ENCODE measurements at places on chromosomes 4 and X.

- no peak for DNase-seq
Observed at GRCh38 chr4:158821228-158821971, 52.6 kb downstream of the FNIP2 start.

- no peak for DNase-seq
Observed at GRCh38 chrX:36978886-36979285, 29.3 kb upstream of the FAM47C start.

DNA sequence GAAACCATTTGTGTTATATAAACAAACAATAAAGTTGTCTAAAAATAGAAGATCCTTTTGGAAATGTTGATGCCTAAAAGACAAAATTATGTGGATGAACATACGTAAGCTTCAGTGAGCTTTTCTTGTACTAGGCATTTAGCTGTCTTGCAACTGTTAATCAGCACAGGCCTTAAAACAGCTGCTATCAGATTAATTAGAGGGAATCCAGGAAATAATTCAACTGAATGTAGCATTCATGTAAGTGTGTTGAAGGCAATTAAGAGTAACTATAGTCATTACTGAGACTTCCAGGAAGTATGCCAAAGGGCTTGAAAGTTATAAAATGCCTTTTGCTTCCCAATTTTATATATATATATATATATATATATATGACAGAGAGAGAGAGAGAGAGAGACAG, 248.7 kb downstream of the IL1RAPL1 start:
- no peak for DNase-seq

GRCh38 chr4:19999276-19999675, 252.4 kb upstream of the SLIT2 start:
- no peak for DNase-seq

DNA sequence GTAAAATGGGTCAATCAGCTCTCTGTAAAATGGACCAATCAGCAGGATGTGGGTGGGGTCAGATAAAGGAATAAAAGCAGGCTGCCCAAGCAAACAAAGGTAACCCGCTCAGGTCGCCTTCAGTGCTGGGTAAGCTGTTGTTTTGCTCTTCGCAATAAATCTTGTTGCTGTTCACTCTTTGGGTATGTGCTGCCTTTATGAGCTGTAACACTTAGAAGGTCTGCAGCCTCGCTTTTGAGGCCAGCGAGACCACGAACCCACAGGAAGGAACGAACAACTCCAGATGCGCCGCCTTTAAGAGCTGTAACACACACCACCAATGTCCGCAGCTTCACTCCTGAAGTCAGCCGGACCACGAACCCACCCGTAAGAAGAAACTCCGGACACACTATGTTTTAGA, 11.5 kb upstream of the CAMK2D start:
- no peak for DNase-seq

DNA sequence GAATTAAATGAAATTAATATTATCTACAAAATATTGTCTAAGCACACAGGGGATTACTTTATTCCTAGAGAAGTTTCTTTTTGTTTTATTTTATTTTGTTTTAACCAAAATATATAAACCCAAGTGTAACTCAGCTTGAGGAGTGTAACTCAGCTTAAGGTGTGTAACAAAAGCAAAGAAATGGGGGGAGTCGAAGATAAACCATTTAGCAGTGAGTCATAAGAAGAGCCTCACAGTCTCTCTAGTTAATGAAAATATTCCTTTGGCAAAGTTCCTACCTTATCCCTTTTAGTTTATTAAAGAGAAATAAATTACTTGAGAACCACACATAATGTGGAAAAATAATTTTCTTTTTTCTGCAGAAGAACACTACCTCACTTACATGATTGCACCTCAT, 261.8 kb downstream of the KCTD8 start:
- DNase-seq, result no peak

DNA sequence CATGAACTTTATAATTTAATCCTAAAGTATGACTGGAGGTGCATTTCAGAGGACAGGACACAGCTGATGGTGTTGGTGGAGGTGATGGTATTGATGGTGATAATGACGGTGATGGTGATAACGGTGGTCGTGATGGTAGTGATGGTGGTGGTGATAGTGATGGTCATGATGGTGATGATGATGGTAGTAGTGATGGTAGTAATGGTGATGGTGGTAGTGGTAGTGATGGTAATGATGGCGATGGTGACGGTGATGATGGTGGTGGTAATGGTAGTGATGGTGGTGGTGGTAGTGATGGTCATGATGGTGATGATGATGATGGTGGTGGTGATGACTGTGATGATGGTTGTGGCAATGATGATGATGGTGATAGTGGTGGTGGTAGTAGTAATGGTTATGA, 40.4 kb downstream of the SLC2A9 start:
- DNase-seq, result no peak

GRCh38 chr4:76199664-76200211, 13.9 kb downstream of the SCARB2 start:
- no peak for DNase-seq

Measured in H1 (cell line).